ENCODE measurements at places on chromosomes 5 and 9.

DNA sequence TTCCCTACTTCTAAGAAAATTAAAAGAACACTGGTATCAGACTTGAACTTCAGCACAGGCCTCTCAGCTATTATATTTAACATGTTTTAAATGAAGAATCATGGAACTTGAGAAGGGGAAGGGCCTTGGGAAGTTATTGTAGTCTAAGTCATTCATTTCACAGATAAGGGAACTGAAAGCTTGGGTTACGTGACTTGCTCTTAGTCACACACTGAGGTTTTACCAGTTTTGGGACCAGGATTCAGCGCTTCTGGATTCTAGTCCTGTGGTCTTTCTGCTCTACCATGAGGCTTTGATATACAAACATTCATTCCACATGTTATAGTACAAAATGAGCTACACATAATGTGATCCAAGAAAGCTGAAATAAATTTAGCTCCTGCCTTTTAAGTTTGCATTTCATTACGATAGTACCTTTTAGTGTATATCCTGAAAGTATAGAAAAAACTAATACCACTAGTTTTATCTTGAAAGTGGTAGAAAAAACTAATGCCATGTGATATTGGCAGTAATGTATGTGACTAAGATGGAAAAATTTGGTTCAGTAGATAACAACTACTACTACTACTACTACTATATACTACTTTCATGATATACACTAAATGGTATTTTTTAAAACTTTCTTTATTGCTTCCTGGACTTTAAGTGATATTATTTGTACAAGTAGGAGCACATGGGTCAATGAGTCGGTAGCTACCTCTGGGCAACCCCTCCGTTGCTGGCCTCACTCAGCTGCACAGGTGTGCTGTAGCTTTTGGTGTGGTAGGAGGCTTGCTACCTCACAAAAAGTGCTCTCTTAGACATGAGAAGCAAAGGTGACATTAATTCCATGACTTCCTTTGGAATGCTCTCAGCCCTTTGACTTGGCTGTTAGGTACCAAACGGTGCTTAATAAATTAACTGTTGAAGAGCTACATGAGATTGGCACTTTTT lies 40.7 kb downstream of the F2RL2 start:
- no peak for DNase-seq

GRCh38 chr5:130111746-130112145 lies 207.5 kb downstream of the CHSY3 start:
- DNase-seq, result no peak

DNA sequence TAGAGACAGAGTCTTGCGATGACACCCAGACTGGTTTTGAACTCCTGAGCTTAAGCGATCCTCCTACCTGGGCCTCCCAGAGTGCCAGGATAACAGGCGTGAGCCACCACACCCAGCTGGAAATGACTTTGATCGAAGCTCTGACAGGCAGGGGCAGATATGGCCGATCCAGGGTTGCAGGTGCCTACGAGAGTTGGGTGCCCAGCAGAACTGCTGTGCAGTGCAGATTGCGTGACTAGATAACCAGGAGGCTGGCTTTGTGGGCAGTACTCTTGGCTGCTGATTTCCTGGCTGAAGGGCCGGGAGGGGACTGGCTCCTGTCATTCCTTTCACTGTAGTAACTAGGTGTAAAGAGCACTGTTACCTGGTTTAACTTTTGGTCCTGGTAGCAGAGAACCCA lies 11.8 kb downstream of the TBC1D13 start:
- DNase-seq, result peak; percentile 67

- no peak for DNase-seq
Observed at GRCh38 chr9:106284296-106284695, 578.7 kb upstream of the ZNF462 start.

GRCh38 chr5:14134083-14134482 lies 9.1 kb upstream of the TRIO start:
- DNase-seq, result no peak

- no peak for DNase-seq
Observed at GRCh38 chr5:33925278-33925677, 10.9 kb upstream of the RXFP3 start.

DNA sequence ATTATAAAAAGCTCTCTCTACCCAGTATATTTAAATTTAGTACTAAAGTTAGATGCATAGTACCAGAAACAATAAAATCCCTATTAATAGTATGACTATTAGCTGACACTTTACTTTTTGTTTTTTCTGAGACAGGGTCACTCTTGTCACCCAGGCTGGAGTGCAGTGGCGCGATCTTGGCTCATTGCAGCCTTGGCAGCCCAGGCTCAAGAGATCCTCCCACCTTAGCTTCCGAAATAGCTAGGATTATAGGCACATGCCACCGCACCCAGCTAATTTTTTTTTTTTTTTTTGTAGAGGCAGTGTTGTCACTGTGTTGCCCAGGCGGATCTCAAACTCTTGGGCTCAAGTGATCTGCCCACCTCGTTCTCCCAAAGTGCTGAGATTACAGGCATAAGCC lies 8.0 kb downstream of the CCNG1 start:
- DNase-seq, result no peak

GRCh38 chr5:156366521-156366920 lies 39.6 kb downstream of the SGCD start:
- no peak for DNase-seq

DNA sequence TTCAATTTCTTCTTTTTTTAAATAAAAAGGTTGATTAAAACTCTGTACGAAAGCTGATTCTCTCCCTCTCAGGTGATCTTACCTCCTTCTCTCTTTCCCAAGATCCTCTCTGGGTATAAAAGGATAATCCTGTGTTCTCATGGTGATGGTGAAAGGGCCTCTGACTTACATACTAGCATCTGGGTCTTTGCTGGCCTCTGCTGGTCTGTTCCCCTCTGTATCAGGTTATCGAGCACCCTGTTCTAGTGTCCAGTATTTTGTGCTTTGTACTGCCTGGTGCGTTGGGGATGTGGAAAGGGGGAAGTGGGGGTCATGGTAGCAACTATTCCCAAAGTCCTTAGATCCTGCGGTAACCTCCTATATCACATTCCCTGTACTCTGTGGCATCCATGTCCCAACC lies 328.9 kb downstream of the NR2F1-AS1 start:
- no peak for DNase-seq

DNA sequence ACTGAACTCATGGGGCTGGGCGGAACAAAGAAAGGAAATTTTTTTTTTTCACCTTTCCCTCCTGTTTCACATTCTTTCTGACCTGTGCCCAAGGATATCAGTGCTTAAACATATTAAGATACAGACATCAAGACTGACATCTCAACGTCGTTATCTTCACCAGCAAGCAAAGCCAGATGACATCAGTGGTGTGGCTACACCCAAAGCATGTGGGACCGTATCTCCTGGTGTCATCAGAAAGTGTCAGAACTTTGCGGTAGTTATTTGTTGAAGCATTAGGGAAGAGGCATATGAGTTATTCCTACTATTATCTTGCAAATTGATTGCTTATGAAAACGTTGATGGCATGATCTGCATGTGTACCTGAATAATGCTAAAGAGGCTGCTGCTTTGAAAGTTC lies 487.4 kb downstream of the TLE4 start:
- no peak for DNase-seq

DNA sequence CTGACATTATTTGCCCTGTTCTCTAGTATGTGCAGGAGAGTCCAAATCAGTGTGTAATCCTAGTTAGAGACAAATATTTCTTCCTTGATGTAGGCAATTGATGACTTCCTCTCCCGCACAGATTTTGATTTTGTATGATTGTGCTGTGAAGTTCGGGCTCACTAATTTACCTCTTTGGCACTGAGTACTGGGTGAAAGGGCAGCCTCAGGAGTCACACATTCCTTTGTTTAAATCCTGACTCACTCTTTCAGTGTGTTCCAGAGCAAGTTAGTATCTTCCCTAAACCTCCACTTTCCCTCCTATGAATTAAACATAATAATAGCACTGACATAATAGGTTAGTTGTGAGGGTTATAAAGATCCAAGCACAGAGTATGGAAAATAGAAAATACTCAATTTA lies 269.7 kb downstream of the ISL1 start:
- DNase-seq, result no peak

DNA sequence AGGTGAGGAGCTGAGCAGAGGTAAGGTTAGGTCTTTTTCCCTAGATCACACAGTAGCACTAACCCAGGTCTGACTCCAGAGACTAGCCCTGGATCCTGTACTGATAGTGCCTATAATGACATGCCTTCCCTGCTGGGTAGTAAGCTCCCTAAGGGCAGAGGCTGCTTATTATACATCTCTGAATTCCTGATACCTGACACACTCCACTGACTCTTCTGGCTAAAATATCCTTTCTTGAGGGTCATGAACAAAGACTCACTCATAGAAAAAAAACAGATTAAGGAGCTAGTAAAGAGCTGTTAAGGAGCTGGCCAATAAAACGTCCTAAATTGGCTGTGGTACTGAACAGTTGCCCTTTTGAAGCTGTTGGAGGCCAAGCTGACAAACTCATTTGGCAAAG lies 149.0 kb upstream of the ITGA1 start:
- no peak for DNase-seq

- DNase-seq, result no peak
Observed at GRCh38 chr5:128193665-128194390, 110.3 kb downstream of the SLC12A2 start.

- no peak for DNase-seq
Observed at GRCh38 chr5:23440703-23441102, 66.7 kb upstream of the PRDM9 start.

- DNase-seq, result no peak
Observed at GRCh38 chr9:25254051-25254450, 424.2 kb downstream of the TUSC1 start.

- DNase-seq, result peak; percentile 51
Observed at GRCh38 chr5:115816226-115817081, at the start of gene CDO1. Gene CDO1, minus strand, starts transcription at chr5:115816659. Its CDS starts 262 bp downstream, at chr5:115816397.

GRCh38 chr5:142421228-142421617 lies 96.4 kb upstream of the SPRY4 start:
- DNase-seq, result peak; percentile 50

DNA sequence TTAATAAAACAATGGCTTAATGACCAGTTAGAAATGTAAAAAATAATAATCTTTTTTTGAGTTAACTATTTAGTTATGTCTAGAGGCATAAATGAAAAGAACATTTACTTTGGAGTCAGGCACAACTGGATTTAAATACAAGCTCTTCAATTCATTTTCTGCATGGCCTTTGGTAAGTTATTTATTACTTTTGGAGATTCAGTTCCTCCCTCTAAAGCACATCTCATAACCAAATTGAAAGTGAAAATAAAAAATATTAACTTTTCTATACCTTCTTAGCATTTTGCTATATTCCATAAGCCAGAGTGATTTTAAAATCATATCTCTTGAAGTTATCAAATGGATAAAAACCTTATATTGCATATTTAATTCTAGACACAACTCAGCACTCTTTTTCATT lies 434.9 kb upstream of the SMARCA2 start:
- no peak for DNase-seq

GRCh38 chr5:154514331-154514730 lies 36.3 kb upstream of the HAND1 start:
- DNase-seq, result no peak

GRCh38 chr9:134476272-134476941 lies 150.2 kb downstream of the RXRA start:
- no peak for DNase-seq

GRCh38 chr5:127072861-127073846 lies at the start of gene C5orf63:
Gene C5orf63, minus strand, starts transcription at chr5:127073502. Its CDS starts 14,507 bp downstream, at chr5:127058995.
- peak; percentile 65 for DNase-seq

GRCh38 chr5:153896701-153897100 lies 142.0 kb downstream of the FAM114A2 start:
- DNase-seq, result no peak

GRCh38 chr9:38066914-38067858 lies 1.8 kb downstream of the SHB start:
- DNase-seq, result peak; percentile 80

DNA sequence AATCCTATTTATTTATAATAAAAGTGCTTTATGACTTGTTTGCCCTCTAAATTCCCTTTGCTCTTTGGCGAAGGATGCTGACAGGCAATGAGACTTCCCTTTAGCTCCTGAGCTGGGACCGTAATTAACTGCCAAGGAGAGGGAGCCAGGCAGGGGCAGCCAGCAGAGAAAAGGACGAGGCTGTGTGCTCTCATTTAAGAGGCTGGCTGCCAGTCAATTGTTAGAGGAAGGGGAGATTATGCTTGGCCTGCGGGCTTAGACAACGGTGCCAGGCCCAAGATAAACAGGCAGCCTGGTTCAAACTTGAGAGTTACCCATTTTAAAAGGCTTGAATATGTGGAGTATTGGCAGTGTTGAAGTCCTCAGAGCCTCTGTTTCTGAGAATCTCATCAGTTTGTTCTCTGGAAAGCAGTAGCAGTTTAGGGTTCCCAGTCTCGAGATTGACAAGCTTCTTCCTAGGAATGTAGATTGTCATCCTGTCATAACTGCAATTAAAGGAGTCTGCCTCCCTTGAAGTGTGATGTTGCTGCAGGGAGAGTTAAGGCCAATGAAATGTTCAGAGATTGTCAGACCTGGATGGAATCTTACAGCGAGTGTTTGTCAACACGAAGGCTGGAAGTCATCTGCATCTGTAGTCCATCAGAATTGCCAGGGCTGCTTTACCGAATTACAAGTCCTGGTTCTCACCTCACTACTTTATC lies 113.2 kb downstream of the JAKMIP2 start:
- DNase-seq, result no peak

DNA sequence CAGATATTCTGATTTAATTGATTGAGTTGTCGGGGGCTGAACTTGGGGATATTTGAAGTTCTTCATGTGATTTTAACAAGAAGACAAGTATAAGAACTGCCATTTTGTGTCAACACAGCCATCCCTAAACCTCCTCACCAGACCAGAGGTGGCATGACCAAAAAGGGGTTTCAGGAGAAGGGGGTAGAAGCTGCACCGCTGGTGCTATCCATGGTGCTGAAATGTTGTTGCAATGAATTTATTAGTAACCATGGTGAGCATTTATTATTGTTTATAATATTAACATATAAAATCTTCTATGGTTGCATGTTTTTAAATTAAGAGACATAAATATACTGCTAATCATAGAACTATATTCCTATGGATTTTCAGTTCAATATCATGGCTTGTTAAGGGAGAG lies 72.3 kb downstream of the GNA14 start:
- DNase-seq, result no peak

DNA sequence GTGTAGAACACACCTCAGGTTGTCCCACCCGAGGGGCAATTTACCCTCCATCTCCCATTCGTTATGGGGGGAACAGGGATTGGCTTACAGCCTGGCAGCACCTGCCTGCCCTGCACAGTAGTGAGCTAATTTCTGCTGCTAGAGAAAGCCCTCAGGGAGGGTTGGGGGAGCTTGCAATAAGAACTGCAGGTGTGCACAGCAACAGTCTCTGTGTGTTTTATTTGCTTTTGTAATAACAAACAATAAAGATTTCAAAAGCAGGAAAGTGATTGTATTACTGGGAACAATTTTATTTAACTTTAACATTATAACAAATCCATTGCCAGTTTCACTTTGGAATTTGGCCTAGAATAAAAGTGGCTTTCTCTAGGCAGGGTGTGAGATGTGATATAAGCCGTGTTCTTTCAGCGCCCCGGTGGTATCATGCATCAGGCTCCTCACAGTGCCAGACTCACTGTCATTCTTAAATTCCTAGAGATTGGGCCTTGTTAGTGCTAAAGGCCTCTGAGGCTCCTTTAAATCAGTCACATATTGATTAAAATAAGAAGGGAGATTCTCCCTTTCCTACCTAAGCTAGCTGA lies 81.1 kb downstream of the RMI1 start:
- DNase-seq, result no peak
